ENCODE measurements at places on chromosomes 6 and 20.

DNA sequence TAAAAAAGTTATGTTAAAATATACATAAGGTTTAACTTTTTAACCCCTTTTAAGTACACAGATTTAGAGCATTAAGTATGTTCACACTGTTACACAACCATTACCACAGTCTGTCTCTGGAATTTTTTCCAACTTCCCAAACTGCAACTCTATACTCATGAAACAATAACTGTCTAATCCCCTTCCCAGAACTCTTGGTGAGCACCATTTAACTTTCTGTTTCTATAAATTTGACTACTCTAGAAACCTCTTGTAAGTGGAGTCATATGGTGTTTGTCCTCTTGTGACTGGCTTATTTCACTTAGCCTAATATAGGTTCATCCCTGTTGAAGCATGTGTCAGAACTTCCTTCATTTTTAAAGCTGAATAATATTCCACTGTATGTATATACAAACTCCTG lies 98.1 kb downstream of the MAP3K7 start:
- DNase-seq = no peak

DNA sequence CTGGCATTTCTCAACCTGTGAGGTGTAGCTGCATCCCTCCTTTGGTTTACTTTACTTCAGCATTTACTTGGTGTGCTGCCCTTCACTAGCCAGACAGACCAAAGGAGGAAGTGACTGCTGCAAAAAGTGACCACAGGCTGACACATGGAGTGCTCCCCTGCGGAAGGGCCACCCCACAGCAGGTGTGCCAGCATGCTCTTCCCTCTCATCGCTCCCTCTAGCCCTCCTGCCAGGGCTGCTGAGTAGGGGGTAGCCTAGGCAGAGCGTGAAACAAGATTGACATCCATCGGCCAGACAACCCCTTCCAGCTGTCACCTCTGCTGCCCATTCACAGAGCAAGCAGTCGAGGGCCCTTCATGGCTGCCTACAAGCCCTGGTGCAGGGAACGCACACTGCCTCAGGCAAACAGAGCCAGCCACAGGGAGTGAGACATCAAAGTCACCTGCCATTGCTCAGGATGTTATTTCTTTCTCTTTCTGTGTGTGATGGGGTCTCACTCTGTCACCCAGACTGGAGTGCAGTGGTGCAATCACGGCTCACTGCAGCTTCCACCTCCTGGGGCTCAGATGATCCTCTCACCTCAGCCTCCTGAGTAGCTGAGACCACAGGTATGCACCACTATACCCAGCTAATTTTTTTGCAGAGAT lies 102.0 kb upstream of the RPS6KA2 start:
- no peak for DNase-seq

GRCh38 chr6:102075539-102075938 lies 682.0 kb downstream of the GRIK2 start:
- no peak for DNase-seq

GRCh38 chr20:23140991-23141390 lies 54.9 kb upstream of the CD93 start:
- DNase-seq = no peak

GRCh38 chr6:150087336-150087735 lies 18.4 kb upstream of the ULBP3 start:
- no peak for DNase-seq

GRCh38 chr6:64000818-64001491 lies 365.4 kb downstream of the PHF3 start:
- DNase-seq = no peak

GRCh38 chr6:142716097-142716496 lies 228.9 kb downstream of the HIVEP2 start:
- no peak for DNase-seq

DNA sequence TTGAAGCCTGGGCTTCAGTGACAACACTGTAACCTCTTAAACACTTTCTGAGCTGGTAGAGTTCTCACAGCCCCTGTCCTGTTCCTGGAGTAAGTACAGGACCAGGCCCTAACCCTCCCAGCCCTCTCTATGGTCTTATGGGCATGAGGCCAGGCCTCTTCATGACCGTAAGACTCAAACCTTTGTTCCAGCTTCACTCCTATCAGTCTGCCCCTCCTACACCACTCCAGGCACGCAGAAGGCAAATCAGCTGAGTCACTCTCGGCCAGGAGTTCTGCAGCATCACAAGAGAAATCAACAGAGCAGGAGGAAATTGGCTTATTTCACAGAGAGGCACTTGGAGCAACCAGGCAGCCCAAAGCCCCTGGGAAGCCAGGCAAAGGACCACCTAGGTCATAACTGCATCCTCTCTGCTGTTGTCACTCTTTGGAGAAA lies 25.3 kb upstream of the CHD6 start:
- no peak for DNase-seq

- DNase-seq = no peak
These were observed 8.7 kb upstream of the RPP40 start for GRCh38 chr6:5012519-5012918.

DNA sequence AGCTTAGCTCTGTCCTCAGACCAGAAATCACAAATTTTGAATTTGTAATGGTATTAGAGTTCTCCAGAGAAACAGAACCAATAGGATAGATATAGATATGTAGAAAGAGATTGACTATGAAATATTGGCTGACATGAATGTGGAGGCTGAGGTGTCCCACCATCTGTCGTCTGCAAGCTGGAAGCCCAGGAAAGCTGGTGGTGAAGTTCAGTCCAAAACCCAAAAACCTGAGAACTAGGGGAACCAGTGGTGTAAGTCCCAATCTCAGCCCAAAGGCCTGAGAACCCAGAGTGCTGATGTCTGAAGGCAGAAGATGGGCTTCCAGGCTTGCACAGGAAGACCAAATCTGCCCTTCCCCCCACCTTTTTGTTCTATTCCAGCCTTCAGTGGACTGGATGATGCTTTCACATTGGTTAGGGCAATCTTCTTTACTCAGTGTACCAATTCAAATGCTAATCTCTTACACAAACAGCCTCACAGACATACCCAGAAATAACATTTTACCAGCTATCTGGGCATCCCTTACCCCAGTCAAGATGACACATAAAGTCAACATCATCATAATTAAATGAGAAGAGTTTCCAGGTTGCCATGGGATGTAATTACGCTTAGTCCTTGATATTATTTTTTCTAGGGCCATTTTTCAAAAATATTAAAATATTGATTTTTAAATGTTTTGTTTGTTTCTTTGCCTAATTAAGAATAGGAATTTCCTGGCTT lies 570.8 kb downstream of the UTRN start:
- no peak for DNase-seq

DNA sequence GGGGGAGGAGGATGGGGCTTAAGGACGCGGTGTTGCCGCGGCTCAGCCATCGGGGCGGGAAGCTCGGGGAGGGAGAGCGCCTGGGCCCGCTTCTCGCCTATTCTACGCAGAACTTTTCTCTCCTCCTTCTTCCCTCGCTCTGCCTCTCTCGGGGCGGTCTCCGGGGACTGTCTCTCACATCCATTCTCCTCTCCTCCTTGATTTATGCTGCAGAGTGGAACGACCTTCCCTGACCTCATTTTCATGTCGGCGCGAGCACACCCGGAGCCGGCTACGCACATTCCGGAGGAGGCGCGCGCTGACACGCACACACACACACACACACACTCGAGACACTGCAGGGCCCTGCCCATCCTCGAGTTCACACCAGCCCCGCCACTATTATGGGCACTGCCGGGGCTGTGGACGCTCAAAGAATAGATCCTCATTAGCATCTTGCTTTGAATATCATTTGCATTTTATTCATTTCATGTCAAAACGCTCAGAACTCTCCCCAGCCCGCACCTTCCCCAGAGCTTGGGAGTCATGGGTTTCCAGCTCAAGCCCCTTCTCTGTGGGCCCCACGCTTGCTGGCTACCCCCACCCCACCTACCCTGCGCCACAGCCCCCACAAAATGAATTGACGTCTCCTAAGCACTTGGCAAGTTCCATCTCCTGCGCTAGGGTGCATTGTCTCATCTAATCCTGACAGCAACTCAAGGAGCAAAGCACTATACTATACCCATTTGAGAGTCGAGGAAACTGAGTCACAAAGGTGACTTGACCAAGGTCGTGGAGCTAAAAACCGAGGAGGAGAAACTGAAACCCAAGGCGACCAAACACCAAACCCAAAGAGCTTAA lies 36.8 kb downstream of the NCR2 start:
- DNase-seq = no peak

DNA sequence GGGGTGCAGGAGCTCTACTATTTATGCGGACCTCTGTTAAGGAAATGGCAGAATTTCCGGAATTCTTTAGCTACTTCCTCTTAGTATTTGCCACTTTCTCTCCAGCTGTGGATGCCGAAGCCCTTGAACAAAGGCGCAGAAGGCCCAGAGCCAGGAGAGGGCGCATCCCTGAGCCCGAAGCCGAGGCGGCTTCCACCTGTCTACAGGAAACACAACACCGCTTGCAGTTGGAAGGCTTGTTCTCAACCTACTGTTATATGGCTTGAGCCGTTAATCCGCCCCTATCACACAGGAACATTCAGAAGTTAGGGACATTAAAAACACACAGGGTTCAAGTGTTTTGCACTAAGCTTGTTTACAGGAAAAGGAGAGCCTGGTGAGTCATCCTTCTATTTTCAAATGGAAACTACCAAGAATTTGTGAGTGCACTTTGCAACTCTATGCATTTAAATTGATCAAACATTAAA lies 417.1 kb downstream of the BCKDHB start:
- no peak for DNase-seq

GRCh38 chr6:47670851-47671250 lies 27.5 kb upstream of the ADGRF4 start:
- DNase-seq = no peak

DNA sequence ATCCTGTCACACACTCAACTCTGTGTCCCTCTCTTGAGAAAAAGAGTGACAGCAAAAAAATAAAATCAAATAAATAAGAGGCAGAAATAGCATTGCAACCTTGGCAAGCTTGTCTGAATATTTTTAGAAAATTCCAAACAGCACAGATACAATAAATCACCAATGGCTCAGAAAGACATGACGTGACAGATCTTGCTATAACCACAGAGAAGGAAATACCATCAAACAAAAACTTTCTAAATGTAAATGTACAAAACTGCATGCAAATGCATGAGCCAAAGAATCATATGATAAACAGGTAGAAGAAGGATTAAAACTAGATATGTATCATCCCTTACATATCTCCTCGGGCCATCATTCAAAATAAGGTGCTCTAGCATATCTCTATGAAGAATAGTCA lies 549.2 kb upstream of the NOX3 start:
- DNase-seq = no peak

DNA sequence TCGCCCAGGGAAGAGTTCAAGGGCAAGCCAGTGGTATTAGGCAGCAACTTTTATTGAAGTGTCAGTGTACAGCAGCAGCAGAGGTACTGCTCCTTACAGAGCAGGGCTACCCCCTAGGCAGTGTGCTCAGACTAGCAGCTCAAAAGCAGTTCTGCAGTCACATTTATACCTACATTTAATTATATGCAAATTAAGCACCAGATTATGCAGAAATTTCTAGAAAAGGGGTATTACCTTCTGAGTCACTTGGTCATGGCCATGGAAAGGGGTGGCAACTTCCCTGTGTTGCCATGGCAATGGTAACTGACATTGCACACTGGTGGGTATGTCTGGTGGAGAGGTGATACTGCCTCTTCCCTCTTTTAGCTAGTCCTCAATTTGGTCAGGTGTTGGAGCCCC lies 2.1 kb upstream of the ZKSCAN4 start:
- DNase-seq = no peak

- no peak for DNase-seq
These were observed 75.9 kb downstream of the PHACTR3 start for GRCh38 chr20:59680148-59680650.

DNA sequence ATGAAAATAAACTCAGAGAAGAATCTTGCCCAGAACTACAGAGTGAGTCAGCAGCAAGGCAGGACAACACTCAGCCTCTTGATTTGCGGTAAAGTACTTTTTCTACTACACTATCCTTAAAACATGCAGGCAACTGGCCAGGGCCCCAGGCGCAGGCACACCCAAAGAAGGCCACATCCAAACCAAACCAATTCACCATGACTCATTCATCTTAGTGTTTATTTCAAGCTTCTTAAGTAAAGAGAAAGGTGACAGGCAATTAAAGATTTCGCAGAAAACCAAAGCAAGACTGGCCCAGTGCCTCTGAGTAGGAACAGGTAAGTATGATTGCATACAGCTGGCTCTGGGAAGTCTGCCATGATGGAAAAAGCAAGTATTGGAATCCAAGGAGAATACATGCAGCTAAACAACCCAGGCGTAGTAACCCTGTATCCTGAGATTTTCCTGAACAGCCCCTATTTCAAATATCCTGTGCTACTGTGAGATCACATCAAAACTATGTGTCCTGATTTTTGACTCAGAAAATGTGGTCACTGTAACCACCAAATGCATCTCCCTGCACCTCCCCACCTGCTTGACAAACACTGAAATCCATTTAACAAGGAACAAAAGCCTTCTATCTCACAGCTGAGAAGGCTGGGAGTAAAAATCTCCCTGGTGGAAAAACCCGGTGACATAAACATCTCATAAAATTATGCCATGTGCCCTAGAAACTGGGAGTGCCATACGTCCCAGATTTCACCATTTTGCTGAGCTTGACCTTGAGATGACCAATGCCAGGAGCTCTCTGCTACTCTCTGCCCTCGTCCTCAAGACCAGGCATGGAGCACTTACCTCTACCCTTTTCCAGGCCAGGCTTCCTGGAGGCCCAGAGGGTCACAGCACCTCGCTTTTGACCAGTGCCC lies 12.4 kb downstream of the WFDC3 start:
- DNase-seq = peak; percentile 96

- DNase-seq = no peak
These were observed 758.7 kb upstream of the MAN1A1 start for GRCh38 chr6:120108061-120108795.

DNA sequence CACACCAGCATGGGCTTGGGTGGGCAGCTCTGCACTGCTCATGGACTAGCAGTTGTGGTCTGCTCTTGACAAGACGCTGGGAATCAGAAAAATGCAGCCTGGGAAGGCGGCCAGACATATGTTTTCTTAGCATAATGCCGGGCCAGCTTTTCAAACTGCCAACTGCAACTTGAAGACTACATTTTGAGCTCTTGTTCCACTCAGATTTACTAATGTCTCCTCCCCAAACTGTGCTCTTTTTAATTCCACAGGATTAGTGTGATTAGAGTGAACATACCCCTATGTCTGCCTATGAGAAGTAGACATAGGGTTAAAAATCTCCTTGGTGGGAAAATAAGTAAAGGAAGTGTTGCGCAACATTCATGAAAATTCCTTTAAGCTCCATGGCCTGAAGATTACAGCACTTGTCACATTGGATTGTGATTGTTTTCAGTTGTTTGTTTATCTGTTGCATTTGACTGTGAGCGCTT lies 5.3 kb upstream of the FNDC1 start:
- no peak for DNase-seq

GRCh38 chr6:71299541-71300470 lies 11.2 kb downstream of the OGFRL1 start:
- DNase-seq = no peak

- DNase-seq = no peak
These were observed 68.0 kb downstream of the PTPN1 start for GRCh38 chr20:50578061-50578777.

GRCh38 chr6:44593539-44593944 lies 206.0 kb downstream of the CDC5L start:
- DNase-seq = no peak
